ENCODE measurements at places on chromosomes 7 and 10. TPM values are rescaled to one million over a fixed set of nuclear protein-coding genes. Genes with fewer than 3 reads are reported as not detected.

- no peak overlapping the region for H3K4me3 ChIP-seq
- H3K4me1 ChIP-seq: no peaks in the 10 kb centered on the region
- no peak for DNase-seq
- H3K27me3 ChIP-seq: no peaks in the 10 kb centered on the region
- H3K27ac ChIP-seq: no peak overlapping the region
- H3K36me3 ChIP-seq: no peaks in the 10 kb centered on the region
These were observed 63.5 kb upstream of the SLC39A12 start for GRCh38 chr10:17888189-17888588.

The CALHM1 gene
- 0.40 TPM for total RNA-seq

DNA sequence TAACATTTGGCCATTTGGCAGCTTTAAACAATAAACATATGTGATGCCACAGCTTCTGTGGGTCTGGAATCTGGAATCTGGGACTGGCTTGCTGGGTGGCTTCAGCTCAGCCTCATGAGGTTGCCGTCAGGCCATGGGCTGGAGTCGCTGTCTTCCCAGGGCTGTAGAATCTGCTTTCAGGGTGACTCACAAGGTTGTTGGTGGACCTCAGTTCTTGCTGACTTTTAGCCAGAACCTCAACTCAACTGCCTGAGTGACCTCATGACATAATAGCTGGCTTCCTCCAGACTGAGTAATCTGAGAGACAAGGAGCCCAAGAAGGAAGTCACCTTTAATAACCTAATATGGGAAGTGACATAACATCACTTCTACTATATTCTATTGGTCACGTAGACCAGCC, 44.6 kb upstream of the TSPAN13 start:
- no peak overlapping the region for H3K27ac ChIP-seq
- H3K4me1 ChIP-seq: peaks cover 10% of the 10 kb centered on the region
- no peak for DNase-seq
- peaks cover 32% of the 10 kb centered on the region for H3K36me3 ChIP-seq

The C7orf33 gene
- not detected for total RNA-seq

- peaks cover 16% of the 10 kb centered on the region for H3K4me1 ChIP-seq
- no peak overlapping the region for H3K27ac ChIP-seq
- peaks cover 2% of the 10 kb centered on the region for H3K27me3 ChIP-seq
- no peak overlapping the region for H3K4me3 ChIP-seq
- H3K36me3 ChIP-seq: peaks cover 4% of the 10 kb centered on the region
- no peak for DNase-seq
These were observed 27.8 kb upstream of the EBLN1 start for GRCh38 chr10:22245567-22245966.

The RSPH10B2 gene
- total RNA-seq: 0.37 TPM

DNA sequence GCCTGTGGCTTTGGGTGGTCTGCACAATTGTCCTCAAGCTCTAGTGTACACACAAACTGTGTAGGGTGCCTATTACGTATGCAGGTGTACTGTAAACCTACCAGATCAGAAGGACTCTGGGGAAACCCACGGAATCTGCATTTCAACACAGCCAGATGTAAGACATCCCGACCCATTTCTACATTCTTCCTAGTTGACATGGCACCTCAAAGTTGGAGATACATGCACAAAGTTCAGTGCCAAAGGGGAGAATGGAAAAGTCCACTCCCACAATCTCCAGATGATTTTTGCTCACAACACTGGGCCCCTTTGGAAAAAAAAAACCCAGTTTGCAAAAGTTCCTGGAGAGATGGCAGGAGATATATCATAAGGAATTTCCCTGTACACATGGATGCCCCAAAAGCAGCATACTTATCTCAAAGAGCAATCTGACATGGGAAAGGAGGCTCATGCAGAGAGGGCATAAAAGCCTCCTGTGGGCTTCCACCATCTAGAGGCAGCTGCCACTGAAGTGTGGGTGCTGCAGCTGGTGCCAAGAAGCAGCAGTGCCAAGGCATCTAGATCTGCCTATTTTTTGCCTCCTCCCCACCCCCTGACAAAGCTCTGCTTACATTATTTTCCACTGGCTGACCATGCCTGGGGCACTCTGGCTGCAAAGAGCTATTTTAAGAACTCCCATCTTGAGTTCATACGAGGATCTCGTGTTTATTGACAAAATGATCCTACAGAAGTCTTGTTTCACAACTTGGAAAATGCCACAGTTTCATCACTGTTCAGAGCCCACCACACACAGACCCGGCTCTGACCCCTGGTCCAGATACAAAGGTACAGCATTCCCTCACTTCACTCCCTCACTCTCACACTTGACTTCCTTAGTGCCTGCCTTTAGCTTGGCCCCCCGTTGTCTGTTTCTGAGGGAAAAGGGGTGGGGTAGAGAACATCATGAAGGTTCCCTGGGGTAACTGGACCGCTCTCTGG, 12.9 kb downstream of the TECTB start:
- no peaks in the 10 kb centered on the region for H3K4me1 ChIP-seq
- no peak for DNase-seq
- no peaks in the 10 kb centered on the region for H3K36me3 ChIP-seq
- H3K27me3 ChIP-seq: peaks cover 6% of the 10 kb centered on the region
- H3K4me3 ChIP-seq: no peak overlapping the region

GRCh38 chr10:63003816-63004453, 129.2 kb upstream of the NRBF2 start:
- no peaks in the 10 kb centered on the region for H3K4me1 ChIP-seq
- peaks cover 12% of the 10 kb centered on the region for H3K27me3 ChIP-seq
- H3K36me3 ChIP-seq: no peaks in the 10 kb centered on the region
- no peak overlapping the region for H3K4me3 ChIP-seq

GRCh38 chr7:132424821-132425724, 151.2 kb downstream of the PLXNA4 start:
- no peaks in the 10 kb centered on the region for H3K27me3 ChIP-seq
- DNase-seq: no peak
- no peak overlapping the region for H3K4me3 ChIP-seq

DNA sequence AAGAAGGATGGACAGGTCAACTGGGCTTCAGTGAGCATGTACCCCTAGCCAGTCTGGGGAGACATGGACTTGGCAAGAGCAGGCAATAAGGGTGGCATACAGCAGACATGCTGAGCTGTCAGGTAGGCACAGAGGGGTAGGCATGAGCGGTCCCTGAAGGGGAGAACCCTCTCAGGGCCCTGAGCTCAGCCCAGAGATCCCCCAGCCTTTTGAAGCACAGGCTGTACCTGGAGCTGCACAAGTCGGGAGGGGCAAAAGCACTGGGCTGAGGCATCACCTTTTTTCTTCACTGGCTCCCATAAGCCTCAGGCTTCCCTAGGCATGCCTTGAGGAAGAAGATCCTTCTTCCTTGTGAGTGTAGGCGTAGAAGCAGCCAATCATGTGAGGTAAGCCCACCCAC, 42.3 kb downstream of the ZNF727 start:
- H3K4me1 ChIP-seq: no peaks in the 10 kb centered on the region
- no peak overlapping the region for H3K27ac ChIP-seq
- no peak overlapping the region for H3K4me3 ChIP-seq
- H3K36me3 ChIP-seq: no peaks in the 10 kb centered on the region
- no peak for DNase-seq

Measured in activated B cell treated with CpG ODN at 0.5 μM for 24 hours (primary cell).